HT1080 (cell line): ENCODE measurements at places on chromosomes 7 and 10. TPM values are rescaled to one million over a fixed set of nuclear protein-coding genes. Genes with fewer than 3 reads are reported as not detected.

DNA sequence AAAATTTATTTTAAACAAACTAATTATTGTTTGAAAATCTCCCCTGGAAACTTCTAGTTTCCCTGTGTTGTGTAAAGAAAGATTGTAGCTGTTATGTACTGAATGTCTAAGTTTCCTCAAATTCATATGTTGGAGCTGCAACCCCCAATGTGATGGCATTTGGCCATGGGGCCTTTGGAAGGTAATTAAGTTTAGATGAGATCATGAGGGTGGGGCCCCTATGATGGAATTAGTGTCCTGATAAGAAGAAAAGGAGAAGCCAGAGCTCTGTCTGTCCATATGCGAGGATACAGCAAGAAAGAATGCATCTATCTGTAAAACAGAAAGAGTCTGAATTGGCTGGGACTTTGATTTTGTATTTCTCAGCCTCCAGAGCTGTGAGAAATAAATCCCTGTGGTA, 179.5 kb downstream of the STK31 start:
- no peak for DNase-seq

DNA sequence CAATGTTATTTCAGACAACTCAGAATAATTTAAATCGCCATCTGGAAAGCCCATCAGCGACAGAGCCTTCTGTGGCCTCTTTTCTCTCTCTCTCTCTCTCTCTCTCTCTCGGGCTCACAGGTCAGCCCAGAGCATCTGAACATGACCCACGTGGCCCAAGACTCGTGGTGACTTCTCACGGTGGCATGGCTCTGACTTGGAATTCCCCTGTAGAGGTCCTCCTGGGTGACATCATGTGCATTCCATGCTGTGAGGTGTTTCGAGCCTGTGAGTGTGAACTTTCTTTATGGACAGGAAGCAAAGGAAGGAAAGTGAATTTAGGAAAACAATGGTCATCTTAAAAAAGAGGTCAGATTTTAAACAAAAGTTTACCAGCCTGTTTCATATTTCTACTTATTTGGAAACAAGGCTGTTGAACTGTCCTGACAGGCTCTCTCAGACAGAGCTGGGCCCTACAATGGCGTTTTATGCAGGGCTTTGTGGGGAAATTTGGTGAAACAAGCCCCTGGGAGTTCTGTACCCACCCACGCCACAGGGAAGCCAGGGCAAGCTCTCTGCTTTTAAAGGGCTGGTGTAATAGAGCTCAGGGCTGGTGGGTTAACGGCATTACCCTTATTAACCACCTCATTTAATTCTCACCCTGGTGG, 359.7 kb upstream of the ZNF32 start:
- DNase-seq = no peak

DNA sequence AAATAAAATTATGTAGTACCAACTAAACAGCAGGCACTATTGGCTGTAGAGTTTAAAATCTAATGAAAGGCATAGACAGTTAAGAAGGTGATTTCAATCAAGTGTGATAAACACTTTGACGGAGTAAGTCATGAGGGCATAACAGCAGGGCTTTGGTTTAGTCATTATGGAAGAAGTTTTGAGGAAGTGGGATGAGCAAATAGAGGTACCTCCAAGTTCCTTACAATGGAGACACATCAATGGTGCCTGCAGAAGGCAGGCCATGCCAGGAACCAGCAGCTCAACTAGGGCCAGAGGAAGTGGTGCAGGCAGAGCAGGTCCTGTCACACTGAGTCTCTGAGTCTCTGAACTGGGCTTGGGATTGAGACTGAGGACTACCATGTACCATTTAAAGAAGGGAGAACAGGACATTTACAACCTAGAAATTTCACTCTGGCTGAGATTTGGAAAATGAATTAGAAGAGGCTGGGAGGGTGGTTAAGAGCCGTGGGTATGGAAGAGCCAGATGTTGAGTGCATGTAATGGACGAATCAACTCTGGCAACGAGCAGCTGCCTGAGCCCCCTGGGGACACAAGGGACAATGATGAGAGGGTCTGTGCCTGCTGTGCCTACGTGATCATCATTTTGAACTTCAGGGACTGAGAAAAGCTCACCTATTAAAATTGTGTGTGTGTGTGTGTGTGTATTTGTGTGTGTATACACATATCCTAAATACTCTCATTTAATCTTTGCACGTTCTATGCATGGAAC, 208.7 kb upstream of the POM121L12 start:
- no peak for DNase-seq

The LRRC4 gene
- not detected in 2 replicates for total RNA-seq

The GBX1 gene
- not detected in 2 replicates for total RNA-seq

DNA sequence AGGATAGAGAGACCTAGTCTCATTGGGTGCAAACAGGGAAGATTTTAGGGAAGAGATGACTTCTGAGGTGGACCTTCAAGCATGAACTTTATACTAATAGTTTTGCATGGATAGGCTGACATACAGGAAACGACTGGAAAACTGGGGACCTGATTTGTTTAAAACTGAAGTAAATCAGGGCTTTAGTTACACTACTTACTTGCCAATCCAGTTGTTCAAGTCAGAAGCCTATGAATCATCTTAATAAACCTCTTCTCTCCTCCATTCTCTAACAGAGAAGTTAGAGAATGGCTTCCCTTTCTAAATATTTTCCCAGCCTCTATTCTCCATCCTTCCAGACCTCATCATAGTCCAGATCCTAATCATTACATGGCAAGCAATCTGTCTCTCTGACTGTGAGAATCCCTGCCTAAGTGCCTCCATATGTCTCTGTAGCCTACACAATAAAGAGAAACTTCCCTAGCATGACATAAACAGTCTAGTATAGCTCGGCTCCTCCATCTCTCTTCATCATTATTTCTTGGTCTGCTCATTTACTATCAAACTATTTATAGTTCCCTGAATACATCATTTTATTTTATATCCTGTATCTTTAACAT, 55.8 kb downstream of the PRKG1 start:
- DNase-seq = no peak

The CYP2E1 gene
- 1.2 and 1.4 TPM in 2 replicates for total RNA-seq
